Activated CD8-positive, alpha-beta memory T cell treated with anti-CD3 and anti-CD28 coated beads for 24 hours (primary cell): ENCODE measurements at places on chromosomes 5 and 9.

- no peak for DNase-seq
Measured at GRCh38 chr9:38183994-38184568, 115.1 kb upstream of the SHB start.

DNA sequence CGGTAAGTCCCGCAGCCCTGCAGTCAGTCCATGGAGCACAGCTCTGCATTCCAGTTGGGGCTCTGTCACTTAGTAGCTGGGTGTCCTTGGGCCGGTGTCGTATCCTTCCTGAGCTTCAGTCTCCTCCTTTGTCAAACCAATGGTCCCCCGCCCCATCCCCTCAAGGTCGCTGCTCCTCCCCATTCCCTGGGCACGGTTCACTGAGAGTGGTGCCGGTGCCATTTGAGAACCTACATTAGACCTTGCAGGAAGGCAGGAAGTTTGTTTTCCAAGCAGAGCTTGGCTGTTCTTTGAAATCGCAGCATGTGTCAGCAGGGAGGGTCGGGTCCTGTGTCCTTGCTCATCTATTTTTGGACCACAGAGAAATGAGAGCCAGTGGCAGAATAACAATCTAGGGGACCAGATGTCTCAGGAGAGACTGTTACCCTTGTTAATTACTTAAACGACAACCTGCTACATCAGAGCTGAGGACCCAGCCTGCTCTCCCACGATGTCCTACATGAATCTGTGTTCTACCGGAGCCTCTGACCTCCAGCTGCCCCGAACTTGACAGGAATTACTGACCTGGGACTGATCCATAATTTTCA lies 21.7 kb upstream of the BARHL1 start:
- DNase-seq: no peak

DNA sequence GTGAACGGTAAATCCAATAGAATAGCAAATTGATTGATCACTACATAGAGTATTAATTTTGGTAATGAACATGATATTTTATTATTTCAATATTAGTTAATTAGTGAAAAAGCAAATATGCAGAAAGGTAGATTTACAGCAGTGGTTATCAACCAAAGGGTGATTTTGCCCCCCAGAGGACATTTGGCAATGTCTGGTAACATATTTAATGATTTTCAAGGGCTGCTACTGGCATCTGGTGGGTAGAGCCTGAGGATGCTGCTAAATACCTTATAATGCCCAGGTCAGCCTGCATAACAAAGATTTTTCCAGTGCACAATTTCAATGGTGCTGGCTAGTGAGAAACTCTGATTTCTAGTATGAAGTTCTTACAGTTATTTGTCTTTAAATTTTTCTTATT lies 1313.7 kb downstream of the PTPRD start:
- no peak for DNase-seq

- DNase-seq: no peak
Measured at GRCh38 chr5:95219411-95219810, 65.5 kb downstream of the MCTP1 start.

- DNase-seq: no peak
Measured at GRCh38 chr5:87268970-87269377, 1.3 kb downstream of the RASA1 start.

- DNase-seq: no peak
Measured at GRCh38 chr9:36597412-36598178, 24.9 kb downstream of the MELK start.
